KBM-7 (cell line): ENCODE measurements at places on chromosomes 16 and 17.

DNA sequence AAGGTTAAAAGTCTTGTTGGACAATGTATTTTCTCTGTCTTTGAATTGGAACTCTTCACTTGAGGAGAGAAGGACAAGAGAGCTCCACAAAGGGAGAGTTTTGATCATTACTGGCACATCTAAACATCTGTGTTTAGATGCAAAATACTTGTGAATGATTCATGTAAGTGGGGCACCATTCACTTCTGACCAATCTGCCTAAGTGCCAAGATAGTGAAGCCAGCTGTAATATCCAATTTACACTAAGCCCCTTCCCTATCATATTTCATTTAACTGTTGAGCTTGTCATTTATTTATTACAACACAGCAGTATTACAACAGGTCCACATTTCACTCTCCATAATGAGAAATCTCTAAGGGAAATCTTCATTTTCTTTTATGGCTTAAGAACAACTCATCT, 832.3 kb upstream of the GOT2 start:
- DNase-seq: no peak

DNA sequence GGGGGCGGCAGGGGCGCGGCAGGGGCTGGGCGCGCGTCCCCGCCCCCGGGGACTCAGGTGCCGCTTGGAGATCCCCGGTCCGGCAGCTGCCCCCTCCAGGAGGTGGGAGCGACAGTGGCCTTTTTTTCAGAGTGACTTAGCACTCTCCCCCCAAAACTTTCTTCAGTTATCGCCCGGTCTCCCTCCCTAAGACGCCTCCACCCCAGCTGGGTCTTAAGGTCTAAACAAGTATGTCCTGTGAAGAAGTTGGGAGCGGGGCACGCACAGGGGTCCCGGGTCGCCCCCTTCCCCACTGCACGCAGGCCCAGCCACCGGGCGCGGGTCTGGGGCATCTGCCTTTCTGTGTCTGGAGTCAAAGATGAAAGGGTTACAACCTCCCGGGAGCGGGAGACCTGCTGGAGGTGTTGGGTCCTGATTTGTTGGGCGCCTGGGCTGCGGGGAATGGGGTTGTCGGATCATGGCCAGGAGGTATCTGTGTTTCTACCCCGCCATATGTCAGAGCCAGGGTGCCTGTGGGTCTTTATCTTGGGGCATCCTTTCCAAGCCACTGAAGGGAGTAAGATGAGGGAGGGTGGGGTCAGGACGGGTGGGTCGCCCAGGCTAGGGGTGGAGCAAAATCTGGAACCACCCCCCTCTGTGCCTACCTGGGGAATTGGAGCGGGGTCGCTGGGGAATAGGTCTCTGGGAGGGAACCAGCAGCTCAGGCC, 757 bp downstream of the FMNL1 start:
- DNase-seq: peak; percentile 35

DNA sequence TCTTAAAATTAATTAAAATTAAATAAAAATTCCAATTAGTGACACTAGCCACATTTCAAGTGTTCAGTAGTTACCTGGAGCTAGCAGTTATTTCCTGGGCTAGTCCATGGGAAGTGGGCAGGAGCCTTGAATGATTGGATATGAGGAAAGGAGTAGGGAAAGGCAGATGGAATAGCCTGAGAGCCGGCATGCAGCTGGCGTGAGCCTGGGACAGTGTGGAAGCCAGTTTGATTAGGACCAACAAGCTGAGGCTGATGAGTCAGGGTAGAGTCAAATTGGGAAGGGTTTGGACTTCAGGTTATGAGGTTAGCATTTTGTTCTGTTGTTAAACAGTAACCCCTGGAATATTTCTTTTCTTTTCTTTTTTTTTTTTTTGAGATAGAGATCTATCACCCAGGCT, 15.3 kb upstream of the GNA13 start:
- DNase-seq: no peak

GRCh38 chr17:59783221-59784047, 76.0 kb downstream of the VMP1 start:
- DNase-seq: no peak

DNA sequence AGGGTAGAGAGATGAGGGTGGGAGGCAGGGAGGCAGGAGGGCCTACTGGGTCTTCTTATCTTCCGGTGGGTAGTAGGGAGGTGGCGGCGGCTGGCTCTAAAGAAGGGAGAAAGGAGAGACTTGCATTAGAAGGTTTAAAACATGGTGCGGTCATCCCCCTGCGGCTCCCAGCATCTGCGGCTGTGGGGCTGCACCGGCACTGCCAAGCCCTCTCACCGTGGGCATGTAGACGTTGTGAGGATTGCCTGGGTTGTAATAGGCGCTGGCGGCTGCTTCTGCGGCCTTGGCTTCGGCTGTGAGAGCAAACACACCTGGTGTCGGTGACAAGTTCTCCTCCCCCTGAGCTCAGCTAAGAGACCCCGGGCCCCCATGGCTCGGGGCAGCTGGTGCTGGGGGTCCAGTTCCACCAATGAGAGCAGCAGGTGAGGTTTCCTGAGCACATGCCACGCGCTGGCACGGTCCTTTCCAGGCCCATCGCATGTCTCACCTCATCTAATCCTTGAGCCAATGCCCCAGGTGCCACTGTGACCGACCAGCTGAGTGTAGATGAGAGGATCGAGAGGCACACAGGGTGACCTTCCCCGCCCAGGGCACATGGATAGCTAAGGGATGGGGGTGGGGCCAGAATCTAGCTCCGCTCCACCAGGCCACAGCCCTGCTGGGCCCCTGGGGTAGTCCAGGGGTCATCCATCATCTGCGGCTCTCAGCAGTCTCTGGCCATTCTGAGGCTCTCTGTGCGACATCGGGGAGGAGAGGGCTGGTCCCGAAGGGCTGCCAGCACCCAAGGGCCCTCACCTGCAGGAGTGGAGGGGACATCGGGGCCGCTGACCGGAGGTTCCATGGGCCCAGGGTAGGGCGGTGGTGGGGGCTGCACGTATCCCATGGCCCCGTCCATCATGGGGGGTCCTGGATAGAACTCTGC, 2.7 kb upstream of the UNC13D start:
- no peak for DNase-seq

DNA sequence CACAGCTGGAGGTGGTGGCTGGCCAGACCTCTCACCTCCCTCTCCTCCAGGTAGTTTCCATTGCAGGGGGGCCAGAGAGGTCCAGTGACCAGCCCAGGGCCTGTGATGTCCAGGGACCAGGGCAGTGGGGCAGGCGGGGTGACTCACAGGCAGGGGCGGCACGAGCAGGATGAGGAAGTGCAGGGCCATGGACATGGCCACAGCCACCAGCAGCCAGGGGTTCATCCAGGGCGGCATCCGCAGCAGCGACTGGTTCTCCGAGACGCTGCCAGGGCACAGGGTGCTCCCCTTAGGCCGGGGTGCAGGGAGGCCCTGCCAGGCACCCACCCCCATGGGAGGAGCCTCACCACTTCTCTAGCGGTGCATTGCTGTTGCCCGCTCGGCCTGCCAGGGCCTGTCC, 12.9 kb upstream of the P2RX1 start:
- no peak for DNase-seq

GRCh38 chr17:72566671-72567484, 446.1 kb downstream of the SOX9 start:
- DNase-seq: no peak

- no peak for DNase-seq
Observed at GRCh38 chr16:79801646-79802045, 201.1 kb upstream of the MAF start.

DNA sequence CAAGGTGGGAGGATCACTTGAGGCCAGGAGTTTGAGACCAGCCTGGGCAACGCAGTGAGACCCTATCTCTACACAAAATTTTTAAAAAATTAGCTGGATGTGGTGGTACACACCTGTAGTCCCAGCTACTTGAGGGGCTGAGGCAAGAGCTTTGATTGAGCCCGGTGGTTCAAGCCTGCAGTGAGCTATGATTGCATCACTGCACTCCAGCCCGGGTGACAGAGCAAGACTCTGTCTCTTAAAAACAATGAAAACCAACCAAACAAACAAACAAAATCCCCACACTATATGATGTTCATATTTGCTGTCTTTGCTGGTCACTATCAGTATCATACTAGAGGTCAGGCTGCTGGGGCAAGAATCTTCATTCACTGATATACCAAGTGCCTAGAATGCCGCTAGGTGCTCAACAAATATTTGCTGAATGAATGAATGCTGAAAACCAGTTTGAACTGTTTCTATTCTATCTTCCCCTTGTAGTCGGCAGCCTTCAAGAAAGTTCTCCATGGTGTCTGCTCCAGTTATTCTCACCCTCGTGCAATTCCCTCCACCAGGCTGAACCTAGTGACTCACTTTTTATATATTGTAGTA, 127.0 kb downstream of the IRX3 start:
- no peak for DNase-seq

GRCh38 chr16:83220066-83220465, 587.7 kb upstream of the HSBP1 start:
- DNase-seq: no peak

DNA sequence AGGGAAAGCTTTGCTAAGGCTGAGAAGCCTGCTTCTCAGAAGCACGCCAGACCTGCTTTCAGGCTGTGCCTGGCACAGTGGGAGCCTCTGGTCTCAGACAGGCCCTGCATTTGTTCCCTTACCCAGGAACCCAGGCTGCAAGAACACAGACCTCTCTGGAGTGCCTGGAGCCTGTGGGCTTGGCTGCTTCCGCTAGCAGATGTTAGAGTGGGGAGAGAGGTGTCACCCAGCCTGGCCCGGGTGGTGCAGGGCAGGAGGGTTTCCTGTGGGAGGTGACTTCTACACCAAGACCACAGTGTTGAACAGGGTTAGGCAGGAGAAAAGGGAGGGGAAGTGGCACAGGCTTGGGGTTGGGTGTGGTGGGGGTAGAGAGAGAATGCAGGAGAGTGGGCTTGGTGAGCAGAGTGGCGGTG, 35.8 kb upstream of the ADGRG1 start:
- peak; percentile 95 for DNase-seq

- peak; percentile 3 for DNase-seq
Observed at GRCh38 chr17:3335876-3336275, 37.7 kb upstream of the OR3A1 start.

DNA sequence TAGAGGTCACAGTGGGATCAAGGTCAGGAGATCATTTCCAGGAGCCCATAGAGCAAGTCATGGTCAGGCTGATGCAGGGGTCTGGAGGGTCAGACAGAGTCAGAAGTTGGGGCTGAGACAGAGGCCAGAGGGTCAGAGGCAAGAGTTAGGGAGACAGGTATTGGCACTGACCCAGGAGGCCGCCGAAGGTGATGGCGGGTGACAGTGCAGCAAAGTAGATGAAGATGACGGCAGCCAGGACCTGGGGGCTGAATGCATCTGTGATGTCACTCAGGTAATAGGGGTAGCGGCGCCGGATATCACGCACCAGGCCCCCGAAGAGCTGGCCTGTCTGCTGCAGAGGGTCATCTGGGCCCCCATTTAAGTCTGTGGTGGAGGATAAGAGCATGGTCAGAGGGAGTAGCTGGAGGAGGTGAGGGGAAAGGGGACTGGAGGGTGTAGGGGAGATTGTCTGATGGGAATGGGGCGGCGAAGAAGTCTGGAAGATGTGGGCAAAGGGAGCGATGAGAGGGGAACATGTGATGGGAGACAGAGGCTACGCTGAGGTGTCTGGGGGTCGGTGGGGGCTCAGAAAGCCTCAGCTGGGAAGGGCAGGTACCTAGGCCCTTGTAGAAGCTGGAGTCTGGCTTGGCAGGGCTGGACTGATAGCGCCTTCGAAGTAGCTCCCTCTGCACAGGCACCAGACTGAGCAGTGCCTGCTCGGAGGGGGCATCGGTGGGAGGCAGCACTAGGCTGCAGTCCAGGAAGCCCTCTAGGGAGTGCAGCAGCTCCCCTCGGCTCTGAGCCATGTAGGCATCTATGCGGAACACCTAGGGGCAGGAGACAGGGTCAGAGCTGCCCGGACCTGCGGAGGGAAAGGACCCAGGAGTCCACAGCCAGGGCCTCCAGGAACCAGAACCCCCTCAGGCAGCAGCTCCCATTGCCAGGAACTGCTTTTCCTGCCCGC, 9.8 kb downstream of the SLC4A1 start:
- DNase-seq: no peak

DNA sequence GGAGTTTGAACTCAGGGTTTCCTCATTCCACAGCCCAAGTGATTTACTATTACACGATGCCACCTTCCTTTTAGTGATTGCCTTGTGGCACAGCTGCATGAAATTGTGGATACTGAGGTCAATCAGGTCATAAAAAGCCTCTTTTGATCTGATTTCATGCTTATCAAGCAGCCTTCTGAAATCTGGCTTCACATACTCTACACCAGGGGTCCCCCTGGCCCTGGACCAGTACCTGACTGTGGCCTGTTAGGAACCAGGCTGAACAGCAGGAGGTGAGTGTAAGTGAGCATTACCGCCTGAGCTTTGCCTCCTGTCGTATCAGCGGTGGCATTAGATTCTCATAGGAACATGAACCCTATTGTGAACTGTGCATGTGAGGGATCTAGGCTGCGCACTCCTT, 13.8 kb downstream of the SLFN5 start:
- no peak for DNase-seq

- DNase-seq: no peak
Observed at GRCh38 chr16:4746215-4746614, 11.9 kb downstream of the DNAAF8 start.

DNA sequence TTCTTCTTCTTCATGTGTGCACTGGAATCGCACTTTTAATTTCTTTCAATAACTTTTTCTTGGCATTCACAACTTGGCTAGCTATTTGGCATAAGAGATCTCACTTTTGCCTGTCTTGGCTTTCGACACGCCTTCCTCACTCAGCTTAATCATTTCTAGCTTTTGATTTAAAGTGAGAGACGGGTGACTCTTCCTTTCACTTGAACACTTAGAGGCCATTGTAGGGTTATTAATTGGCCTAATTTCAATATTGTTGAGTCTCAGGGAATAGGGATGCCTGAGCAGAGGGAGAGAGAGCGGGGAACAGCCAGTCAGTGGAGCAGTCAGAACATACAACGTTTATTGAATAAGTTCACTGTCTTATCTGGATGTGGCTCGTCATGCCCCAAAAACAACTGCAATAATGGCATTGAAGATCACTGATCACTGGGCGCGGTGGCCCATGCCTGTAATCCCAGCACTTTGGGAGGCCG, 200.3 kb downstream of the SEC14L1 start:
- DNase-seq: no peak

DNA sequence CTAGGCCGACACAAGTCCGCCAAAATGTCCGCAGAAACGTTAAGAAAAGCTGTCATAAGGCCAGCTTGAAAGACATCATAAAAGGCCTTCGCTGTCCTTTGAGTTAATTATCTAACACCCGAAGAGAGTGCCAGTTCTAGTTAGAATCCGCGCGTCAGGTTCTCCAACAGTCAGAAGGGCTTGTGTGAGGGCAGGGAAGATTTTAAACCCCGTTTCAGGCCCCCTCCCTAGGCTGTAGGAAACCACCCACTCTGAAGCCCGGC, 729 bp upstream of the CLTC start:
- DNase-seq: no peak

GRCh38 chr17:50558941-50559614, 1.4 kb upstream of the CACNA1G start:
- DNase-seq: no peak

DNA sequence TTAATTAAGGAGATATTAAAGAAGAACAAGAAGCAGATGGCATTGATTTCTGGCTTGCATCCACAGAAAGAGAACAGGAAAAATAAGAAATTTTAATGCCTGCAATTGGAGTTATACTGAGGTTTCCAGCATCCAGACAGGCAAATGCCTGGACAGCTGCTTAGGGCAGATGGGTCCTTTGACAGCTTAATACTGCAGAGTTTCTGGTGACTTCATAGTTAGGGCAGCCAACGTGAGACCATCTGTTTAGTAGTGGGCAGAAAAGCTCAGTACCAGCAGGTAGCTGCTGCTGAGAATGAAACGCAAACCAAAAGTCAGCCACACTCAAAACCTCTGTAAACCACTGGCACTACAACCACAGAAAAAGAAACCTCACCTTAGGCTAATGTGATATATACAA, 109.8 kb downstream of the CDK5R1 start:
- DNase-seq: no peak

GRCh38 chr17:74671031-74671771, 41.5 kb downstream of the CD300LF start:
- peak; percentile 79 for DNase-seq
